Fibroblast of villous mesenchyme (primary cell): ENCODE measurements at places on chromosomes 6 and 20. TPM values are rescaled to one million over a fixed set of nuclear protein-coding genes. Genes with fewer than 3 reads are reported as not detected.
A peak's percentile ranks its signal among the peaks of the same experiment; 100 is the strongest.

The OTOR gene
- not detected in 2 replicates for total RNA-seq

- DNase-seq = peak; percentile 72
These were observed 4.3 kb downstream of the REV3L start for GRCh38 chr6:111478749-111479148.

The GPSM3 gene
- 2.6 and 4.8 TPM in 2 replicates for total RNA-seq

- DNase-seq = no peak
These were observed 672 bp downstream of the CARMIL1 start for GRCh38 chr6:25279748-25280343.

The SESN1 gene
- total RNA-seq = 12.6 and 29.4 TPM in 2 replicates

- no peak for DNase-seq
These were observed 320.5 kb downstream of the DHX35 start for GRCh38 chr20:39282619-39283092.

- DNase-seq = no peak
These were observed 371.8 kb downstream of the MAFB start for GRCh38 chr20:40317156-40317790.

GRCh38 chr6:166728884-166729530, 102.0 kb upstream of the RPS6KA2 start:
- no peak for DNase-seq

- DNase-seq = no peak
These were observed 4.4 kb downstream of the MYB start for GRCh38 chr6:135185483-135185882.

- peak; percentile 84 for DNase-seq
These were observed 40.2 kb upstream of the FAM50B start for GRCh38 chr6:3808759-3809514.

- DNase-seq = peak; percentile 70
These were observed 178.2 kb downstream of the SYNE1 start for GRCh38 chr6:152458648-152459644.

The HLA-F gene
- total RNA-seq = 27.2 and 42.2 TPM in 2 replicates

GRCh38 chr6:35321091-35321490, 21.3 kb upstream of the PPARD start:
- DNase-seq = no peak

DNA sequence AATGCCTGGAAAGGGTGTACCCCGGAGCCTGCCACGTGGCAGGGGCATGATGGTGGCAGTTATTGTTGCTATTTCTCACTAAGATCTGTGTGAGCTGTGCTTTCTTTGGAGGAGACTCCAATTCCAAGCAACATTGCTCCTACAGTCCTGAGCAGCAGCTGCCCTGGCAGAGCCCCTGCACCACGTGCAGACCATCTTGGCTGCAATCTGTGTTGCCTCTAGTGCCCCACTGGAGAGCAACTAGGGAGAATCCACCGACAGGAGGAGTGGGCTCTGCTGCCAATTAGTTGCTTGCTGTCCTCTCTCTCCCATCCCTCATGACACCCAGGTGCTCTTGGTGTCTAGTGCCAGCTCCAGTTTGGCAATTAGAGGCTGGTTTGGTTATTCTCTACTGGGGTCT, 116.0 kb downstream of the PXDC1 start:
- no peak for DNase-seq

DNA sequence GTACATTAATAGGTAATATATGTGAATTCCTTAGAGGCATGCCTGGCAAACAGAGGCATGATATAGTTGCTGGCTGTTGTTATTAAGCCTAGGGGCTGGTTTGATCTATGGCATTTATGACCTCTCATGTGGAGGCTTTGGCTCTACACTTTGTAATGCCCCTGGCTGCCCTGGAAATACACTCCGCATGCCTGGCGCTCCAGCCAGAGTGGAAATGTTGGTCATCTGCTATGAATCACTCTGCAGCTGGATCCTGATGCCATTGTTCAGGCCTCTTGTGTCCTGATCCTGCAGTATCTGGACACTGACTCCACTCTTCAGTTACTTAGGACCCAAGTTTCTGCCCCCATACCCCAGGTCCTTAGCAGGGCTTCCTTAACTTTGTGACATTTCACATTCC, 200.5 kb upstream of the PCSK2 start:
- DNase-seq = no peak

DNA sequence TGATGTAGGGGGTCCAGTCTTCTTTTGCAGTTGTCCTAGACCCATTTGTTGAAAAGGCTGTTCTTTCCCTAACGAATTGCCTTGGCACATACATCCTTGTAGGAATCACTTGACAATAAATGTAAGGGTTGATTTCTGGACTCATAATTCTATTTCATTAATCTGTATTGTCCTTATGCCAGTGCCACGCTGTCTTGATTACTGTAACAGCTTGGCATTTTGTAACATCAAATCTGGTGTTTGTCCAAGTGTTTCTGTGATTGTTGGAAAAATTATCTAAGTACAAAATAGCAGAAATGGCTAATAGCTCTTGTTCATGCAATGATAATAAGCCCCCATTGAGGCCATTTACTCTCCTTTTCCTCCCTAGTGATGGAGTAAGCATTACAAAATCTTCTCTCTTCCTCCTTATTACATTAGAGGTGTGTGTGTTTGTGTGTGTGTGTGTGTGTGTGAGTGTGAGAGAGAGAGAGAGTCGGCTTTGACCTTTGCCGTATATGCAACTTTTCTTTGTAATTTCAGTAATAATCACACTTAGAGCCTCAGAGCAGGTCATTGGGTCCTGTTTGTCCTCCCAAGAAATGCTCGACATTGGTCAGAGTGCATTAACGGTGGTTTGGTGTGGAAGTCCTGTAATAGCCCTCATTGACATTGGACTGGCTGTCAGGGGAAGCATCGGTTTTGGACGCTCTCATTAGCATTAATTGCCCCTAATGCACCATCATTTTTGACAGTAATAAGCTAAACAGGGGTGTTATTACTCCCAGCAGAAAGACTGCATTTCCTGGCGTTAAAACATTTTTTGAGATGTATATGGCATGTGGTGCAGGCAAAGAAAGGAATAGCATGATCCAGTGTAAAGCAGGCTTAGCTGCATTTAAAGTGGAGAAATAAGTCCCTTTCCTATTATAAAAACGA, 40.7 kb upstream of the MROH8 start:
- no peak for DNase-seq

DNA sequence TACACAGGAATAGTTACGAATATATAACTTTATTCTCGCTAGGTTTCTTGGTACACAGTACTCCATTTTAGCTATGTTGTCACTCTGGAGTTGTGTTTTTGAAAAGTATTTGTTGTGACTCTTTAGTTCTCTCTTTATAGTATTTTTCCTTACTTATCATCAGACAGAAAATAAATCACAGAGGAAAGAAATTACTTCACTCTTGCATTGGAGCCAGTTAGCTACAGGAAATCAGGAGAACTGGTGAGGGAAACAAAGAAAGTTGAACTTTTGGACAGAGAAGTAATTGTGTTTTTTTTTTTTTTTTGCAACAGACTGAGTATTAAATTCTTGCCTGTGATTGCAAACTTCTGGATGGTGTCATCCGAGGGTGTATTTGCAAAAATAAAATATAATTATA, 33.9 kb downstream of the DSE start:
- peak; percentile 55 for DNase-seq

The KIF25 gene
- under 0.01 TPM in 1 of 2 replicates, not detected in the other for total RNA-seq

DNA sequence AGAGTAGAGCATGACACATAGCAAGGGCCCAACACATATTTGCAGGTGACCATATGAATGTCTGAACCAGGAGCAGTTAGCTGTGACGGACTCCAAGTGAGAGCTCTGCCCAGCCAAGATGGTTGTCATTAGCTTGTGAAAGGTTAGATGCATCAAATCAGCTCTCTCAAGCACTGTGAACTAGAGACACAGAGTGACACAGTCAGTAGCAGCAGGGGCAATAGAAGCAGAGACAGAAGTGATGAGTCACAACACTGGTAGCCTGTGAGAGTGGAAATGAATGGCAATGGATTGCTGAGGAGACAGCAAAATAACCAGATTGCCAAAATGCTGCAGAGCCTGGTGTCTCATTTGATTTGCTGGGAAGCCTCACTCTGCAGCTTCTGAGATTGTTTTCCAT, 558.9 kb downstream of the PKHD1 start:
- DNase-seq = no peak

The UBE2C gene
- total RNA-seq = 13.5 and 26.3 TPM in 2 replicates

The SUMO4 gene
- total RNA-seq = 2.6 TPM in 2 replicates
